ENCODE measurements at places on chromosomes 4 and X.

DNA sequence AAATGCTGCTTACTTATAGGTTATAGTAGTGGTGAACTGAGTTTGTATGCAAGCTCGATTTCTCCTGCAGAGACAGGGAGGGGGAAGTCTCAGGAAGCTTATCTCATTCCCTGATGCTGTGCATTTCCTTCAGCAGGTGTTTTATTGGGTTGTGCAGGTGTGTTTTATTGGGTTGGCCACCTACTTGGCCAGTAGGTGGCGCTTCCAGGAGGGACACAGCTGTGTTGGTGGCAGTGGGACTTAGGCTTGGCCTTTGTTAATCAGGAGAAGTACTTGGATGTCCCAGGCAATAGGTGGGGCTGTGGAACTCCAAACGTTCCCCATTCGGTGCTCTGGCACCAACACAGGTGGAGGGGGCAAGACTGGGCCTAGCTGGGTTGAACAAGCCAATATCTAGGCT lies 196.0 kb upstream of the DCAF8L1 start:
- DNase-seq: no peak

DNA sequence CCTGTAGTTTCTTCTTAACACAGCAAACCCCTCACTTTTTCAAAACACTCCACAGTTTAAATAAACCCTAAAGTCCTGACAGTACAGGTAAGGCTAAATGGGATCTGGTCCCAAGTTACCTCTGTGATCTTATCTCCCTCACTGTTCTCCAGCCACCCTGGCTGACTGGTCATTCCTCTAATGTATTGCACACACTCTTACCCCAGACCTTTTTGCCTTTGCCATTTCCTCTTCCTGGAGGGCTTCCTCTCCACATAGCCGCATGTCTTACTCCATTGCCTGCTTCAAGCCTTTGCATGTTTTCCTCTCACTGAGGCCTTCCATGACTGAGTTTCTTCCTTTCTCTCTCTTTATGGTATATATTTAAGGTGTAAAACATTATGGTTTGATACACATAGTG lies 19.5 kb upstream of the ANXA3 start:
- no peak for DNase-seq

- DNase-seq: no peak
These were observed 12.8 kb upstream of the SLITRK4 start for GRCh38 chrX:143648705-143649104.

GRCh38 chr4:8582941-8583654 lies 2.9 kb downstream of the GPR78 start:
- DNase-seq: no peak

GRCh38 chrX:19793471-19793870 lies 93.9 kb downstream of the SH3KBP1 start:
- DNase-seq: no peak

DNA sequence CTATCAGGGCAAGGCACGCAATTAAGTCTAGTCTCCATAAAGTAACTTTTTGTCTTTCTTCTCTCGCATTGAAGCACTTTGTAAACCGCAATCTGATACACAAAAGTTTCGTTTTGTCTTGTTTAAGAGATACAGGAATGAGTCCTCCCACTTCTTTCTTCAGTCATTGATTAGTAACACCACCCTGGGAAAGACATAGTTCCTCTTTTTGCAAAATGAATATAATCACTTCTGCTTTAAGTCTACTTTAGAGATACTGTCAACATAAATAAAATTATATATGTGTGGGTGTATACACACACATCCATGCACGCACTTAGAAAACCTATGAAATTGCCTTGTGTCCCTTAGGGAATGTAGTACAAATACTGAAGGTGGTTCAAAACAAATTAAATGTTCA lies 11.7 kb downstream of the COQ2 start:
- DNase-seq: no peak

DNA sequence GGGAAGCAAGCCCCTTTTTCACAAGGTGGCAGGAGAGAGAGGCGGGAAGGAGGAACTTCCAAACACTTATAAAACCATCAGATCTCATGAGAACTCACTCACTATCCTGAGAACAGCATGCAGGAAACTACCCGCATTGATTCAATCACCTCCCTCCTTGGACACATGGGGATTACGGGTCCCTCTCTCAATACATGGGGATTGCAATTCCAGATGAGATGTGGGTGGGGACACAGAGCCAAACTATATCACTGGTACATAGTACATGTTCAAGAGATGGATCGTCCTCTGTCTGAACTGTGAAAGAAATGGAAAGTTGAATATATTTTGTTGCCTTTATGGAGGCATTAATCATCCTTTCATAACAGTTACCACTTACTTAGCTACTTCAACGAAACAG lies 12.8 kb downstream of the EREG start:
- DNase-seq: no peak

DNA sequence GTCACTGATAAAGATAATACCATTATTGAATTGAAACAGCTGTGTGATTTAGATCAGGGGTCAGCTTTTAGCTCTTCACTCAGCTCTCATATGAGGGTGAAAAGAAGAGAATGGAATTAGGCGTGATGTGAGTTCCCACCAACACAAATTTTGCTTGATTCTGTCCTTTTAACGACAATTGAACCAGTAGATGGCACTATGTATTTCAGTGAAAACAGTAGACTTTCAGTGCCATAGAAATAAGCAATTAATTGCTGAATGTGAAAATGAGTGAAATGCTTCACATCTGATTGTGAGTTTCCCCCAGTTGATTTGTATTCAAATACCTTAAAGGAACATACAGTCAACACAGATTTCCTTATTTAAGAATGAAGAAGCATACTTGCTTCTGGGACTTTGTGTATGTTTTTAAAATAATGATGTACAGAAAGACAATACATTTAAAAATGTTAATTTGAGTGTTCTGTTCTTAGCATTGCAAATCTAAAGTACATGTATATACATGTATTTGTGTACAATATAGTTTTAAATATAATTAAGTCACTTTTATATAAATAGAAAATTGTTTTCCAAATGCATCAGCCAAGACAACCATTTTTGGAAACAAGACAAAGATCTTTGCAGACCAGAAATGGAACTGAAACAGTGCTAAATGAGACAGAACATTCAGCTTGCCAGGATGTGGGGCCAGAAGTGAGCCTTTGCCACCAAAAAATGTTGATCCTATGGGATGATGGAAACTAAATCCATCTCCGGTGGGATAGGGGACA lies 178.8 kb downstream of the SNCA start:
- DNase-seq: no peak

DNA sequence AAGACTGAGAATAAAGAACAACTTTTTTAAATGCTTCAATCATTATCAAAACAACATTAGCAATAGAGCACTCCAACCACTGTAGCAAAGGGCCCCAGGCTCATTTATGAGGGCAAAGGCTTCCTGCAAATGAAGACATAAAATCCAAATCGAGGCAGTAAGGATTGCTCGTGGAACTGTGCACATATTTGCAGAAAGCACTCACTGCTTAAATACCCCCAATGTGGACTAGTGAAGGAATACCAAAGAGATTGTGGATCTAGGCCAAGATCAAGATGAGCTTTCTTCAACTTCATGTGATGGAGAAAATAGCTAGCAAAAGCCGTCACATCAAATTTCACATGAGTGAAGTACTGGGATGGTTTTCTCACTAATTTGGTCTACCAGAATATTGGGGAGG lies 35.2 kb downstream of the GPC3 start:
- DNase-seq: no peak

DNA sequence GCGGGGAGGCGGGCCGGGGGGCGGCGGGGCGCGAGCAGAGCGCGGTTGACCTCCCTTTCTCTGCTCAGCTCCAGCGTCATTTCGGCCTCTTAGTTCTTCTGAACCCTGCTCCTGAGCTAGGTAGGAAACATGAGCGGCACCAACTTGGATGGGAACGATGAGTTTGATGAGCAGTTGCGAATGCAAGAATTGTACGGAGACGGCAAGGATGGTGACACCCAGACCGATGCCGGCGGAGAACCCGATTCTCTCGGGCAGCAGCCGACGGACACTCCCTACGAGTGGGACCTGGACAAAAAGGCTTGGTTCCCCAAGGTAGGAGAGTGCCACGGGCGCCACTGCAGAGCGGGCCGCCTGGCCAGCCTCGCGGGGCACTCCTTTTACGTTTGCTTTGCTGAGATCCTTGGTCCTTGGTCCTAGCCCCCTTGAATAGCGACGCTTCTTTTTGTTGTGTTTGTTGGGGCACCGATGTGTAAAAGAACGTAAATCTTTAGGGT lies at the start of gene HTATSF1:
Gene HTATSF1, plus strand, starts transcription at position 37 of the 497 bp plus-strand sequence. Its CDS starts 93 bp downstream, at position 130.
- DNase-seq: no peak

- no peak for DNase-seq
These were observed 45.5 kb downstream of the CENPC start for GRCh38 chr4:67499799-67500198.

DNA sequence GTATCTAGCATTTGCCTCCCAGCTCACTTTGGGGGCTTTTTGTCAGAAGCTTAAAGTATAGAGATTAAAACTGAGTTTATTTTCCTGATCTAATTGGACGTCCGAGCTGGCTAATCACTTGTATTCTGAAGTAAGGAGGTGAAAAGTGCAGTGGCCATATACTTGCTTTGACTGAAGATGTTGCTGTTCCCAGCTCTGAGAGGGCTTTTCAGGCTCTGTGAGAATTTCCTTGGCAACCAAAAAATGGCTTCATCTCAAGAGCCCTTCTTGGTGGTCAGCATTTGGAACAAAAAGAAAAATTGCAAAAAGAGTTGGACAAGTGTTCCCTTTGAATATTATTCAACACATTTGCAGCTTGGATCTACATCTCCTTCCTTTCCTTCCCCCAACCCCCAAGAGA lies 67.0 kb downstream of the SLC4A4 start:
- DNase-seq: no peak

DNA sequence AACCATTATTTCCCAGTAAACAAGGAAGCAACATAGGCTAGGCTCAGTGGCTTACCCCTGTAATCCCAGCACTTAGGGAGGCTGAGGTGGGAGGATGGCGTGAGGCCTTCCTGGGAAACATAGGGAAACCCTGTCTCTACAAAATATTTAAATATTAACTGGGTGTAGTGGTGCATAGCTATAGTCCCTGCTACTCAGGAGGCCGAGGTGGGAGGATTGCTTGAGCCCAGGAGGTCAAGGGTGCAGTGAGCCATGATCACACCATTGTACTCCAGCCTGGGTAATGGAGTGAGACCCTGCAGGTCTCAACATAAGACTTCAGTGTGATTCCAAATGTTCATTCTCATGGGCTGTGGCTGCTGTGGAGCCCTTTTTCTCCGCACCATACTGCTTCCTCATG lies 34.9 kb downstream of the FHDC1 start:
- no peak for DNase-seq

GRCh38 chr4:132646186-132646585 lies 502.9 kb upstream of the PCDH10 start:
- DNase-seq: no peak

- no peak for DNase-seq
These were observed 21.4 kb downstream of the HELT start for GRCh38 chr4:185039508-185040273.

GRCh38 chrX:2439613-2440012 lies 61.2 kb downstream of the DHRSX start:
- no peak for DNase-seq

DNA sequence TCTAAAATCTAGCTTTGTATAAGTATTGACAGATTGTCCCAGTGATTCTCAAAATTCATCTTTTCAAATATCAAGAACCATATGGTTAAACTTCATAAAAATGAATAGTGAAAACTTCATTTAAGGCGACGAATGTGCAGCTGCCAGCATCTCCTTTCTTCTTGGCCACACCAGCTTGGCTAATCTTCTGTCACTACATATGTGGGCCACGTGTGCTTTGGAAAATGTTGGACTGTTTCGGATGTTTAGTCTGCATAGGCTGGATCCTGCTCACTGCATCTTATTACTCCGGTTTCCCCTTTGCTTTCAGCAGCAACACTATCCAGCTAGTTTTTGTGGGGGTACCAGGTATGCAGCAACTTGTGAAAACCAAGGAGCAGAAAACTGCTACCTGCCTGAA lies 221.9 kb downstream of the BMPR1B start:
- no peak for DNase-seq

DNA sequence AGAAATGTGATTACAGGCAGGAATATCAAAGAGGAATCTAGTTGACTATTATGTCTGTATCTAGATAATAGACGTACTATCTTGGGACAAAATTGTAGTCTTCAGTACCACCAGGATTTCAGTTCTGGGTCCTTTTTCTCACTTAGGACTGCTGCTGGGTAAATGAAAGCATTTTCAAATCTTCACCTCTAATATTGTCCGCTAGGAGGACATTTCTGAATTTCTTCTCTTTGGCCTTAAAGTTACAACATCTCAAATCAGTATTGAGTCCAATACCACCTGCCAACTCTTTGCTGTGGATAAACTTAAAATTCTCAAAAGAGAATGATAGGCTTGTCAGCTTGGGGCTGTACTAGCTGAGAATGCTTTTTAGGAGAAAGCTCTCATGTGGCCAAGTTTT lies 6.0 kb downstream of the FGF16 start:
- DNase-seq: no peak

DNA sequence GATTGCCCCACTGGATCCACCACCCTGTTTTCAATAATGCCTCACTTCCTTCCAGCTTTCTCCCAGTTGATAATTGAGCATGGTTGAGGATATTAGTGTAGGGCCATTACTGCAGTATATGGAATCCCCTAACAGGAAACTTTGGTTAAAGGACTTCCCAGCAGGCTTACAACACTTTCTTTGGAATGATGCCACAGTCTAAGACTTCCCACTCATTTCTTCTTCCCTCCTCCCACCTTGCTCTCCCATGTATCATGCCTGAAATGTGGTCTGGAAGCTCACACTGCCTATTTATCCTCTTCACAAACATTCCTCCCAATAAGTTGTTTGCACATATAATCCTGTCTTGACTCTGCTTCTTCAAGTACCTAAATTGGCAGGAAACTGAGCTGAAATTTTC lies 863.3 kb downstream of the CENPC start:
- no peak for DNase-seq

- no peak for DNase-seq
These were observed 53.7 kb downstream of the ATP10D start for GRCh38 chr4:47538825-47539154.

GRCh38 chr4:82694046-82694445 lies 104.5 kb downstream of the SCD5 start:
- DNase-seq: no peak

DNA sequence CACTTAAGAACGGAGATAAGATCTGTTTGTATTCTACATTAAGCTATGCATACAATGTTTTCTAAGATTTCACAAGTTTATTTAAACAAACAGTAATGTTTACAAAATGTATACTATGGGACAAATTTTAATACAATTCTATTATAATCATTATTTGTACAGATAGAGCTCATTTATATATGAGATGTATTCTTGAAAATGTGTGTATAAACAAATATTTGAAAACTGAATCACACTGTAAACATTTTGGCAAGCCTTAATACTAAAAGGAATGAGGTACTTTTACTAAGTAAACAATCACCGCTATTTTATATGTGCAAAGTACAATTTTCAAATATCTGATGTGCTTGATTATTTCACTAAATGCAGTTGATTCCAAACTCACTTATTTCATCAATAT lies 119.2 kb upstream of the MAB21L2 start:
- no peak for DNase-seq
